ENCODE measurements at places on chromosomes 6 and 20.
A peak's percentile ranks its signal among the peaks of the same experiment; 100 is the strongest.

DNA sequence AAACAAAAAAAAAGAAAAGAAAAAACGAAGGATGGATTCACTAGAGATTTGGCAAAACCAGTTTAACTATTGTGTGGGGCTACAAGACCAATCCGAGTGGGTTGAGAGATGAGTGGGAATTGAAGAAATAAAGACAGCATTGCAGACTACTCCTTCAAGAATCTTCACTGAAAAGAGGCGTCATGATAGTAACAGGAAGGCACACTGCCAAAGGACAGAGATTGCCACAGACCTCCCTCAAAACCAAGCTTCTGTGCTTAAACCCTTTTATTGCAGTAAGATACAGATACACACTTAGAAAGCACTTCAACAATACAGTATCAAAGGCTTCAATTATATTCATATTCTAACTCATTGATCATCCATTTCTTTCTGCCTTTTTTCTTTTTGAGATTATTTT lies 103.9 kb downstream of the IPCEF1 start:
- DNase-seq = peak; percentile 18

GRCh38 chr20:41196653-41197225 lies 59.4 kb downstream of the PLCG1 start:
- DNase-seq = no peak

- DNase-seq = no peak
These were observed 634.5 kb downstream of the PHF3 start for GRCh38 chr6:64270083-64270482.

- DNase-seq = peak; percentile 72
These were observed 36.2 kb upstream of the DSP start for GRCh38 chr6:7505189-7505699.

DNA sequence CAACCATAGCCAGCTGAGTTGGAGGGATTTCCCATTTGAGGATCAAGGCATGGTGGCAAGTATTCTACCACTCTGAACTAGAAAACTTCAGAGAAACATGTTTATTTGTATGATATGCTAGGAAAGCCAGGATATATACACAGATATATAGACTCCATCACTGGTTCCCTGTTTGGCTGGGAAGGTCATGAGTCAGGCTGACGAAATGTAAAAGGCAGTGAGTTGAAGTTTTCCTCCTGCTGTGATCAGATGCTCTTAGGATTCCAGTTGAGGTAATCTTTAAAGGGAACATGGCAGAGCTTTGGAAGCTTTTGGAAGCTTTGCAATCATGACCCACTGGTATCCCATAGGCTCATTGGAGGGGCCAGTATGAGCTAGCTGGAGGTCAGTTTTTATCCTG lies 1369.1 kb downstream of the EPHA7 start:
- peak; percentile 5 for DNase-seq

DNA sequence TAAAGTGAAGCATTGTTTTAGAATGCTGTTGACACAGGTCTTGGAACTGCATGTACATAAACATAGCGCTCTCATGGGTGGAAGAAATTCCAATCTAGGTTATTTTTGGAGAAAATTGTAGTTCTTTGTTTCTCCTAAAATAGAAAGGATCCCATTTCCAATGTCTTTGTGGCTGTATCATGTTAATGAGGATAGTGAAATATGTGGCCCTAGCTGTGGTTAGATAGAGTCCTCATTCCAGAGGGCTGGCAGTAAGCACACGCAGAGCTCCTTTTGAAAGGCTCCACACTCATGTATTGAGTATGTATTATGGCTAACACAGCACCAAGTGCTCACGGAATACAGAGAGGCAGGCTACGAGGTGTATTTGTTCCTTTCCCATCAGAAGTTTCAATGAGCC lies 60.9 kb downstream of the SNRNP48 start:
- DNase-seq = no peak

- DNase-seq = peak; percentile 81
These were observed 364.1 kb downstream of the ARHGAP18 start for GRCh38 chr6:129345890-129346289.

DNA sequence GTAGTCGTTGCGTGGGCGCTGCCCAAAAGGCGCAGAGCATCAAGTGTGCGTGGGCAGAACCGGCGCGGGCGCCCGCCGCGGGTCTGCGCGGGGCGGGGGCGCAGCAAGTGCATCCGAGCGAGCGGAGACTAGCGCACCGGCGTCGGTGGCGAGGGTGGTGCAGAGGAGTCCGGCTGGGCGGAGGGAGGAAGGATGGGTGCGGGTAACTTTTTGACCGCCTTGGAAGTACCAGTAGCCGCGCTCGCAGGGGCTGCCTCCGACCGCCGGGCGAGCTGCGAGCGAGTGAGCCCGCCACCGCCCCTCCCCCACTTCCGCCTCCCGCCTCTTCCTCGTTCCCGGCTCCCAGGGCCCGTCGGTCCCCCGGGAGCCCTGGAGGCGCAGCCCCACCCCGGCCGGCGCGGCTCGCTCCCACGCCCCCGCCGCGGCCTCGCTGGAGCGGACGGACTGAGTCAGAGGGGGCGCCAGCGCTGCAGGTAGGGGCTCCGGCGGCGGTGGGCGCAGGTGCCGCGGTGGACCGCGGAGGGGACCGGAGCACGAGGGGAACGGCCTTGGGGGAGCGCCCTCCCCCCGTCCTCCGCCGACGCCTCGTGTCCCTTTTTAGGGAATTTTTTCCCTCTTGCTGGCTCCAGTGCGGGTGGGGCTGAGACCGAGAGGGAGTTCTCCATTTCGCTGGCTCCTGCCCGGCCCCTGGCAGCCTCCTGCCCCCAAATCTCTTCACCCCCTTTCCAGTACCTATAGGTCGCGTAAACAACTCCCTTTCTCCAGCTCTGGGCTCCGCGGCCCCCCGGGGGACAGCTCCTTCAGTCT lies 1.6 kb upstream of the DBNDD2 start:
- no peak for DNase-seq

DNA sequence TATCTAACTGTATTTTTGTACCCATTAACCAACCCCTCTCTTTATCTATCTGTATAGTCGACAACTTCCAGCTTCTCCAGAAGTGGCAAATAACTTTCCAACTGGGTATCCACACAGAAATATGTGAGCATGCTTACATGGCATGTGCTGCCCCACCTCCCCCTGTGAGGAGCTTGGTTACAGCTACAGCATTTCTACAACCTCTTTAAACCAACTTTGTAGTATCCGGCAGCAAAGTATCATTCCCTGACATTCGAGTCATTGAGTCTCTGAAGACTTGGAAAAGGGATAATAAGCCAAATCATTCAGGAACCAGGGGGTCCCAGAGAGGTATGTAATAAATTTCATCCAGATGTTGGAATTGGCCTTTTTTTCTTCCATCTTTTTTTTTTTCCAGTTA lies 48.2 kb upstream of the ASIP start:
- DNase-seq = no peak

- no peak for DNase-seq
These were observed 620.1 kb downstream of the HTR1B start for GRCh38 chr6:76843054-76843822.

- DNase-seq = no peak
These were observed 181.0 kb downstream of the JARID2 start for GRCh38 chr6:15426901-15427300.

DNA sequence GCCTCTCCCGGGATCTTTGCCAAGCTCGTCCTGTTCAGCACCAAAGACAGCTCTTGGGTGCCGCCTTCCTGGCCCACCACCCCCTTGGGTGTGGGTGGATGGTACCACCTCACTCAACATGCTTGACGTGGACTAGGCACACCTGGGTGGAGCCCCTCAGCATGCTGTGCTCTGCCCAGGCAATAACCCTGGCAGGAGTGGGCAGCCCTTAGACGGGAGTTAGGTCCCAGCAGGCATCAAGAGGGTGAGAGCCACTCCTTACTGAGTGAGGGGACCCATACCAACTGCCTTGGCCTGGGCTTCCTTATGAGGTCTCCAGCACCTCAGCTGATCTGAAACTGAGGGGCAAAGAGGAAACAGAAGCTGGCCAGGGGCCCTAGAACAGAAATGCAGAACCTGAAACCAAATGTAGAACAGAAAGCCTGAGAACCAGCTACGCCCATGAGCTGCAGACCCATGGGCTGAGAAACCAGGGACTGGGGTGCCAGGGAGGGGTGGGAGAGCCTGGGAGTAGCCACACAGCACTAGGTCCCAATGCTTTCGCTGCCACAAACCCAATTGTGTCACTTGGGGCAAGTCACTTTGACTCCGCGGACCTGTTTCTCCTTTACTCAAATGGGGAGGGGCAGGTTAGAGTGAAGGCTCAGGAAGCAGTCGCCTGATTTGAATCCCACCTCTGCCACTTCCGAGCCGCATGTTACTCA lies 2.0 kb downstream of the FGD2 start:
- no peak for DNase-seq

GRCh38 chr20:63748934-63749270 lies 9.3 kb downstream of the SLC2A4RG start:
- no peak for DNase-seq

- DNase-seq = no peak
These were observed 216.8 kb downstream of the GJA1 start for GRCh38 chr6:121652223-121652622.

DNA sequence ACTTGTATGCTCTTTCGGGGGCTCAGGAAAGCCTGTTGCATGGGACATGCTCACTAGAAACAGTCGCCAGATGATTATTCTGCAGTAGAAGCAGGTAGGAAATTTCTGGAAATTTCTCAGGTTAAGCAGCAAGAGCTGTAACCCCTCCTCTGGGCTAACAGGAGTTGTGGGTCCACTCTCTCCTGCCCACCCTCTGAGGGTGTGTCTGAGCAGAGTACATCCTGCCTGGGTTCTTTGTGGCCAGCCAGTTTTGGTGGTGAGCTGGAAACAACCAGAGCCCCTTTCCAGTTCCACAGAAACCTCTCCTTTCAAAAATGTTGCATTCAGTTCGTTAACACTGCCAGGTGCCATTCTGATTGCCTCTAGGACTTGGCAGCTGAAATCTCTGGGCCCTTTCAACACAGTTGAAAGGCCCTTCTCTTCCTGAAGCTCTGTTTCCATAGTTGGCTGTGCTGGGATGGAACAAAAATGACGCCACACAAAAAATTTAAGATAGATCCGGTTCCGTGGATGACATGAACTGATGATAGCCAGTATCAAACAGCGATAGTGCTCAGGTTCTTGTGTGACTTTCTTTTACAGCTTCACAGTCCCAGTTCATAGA lies 38.5 kb downstream of the PLCG1 start:
- no peak for DNase-seq

GRCh38 chr6:142746524-142746923 lies 198.5 kb downstream of the HIVEP2 start:
- DNase-seq = no peak

GRCh38 chr20:24764794-24765202 lies 184.3 kb upstream of the CST7 start:
- no peak for DNase-seq

DNA sequence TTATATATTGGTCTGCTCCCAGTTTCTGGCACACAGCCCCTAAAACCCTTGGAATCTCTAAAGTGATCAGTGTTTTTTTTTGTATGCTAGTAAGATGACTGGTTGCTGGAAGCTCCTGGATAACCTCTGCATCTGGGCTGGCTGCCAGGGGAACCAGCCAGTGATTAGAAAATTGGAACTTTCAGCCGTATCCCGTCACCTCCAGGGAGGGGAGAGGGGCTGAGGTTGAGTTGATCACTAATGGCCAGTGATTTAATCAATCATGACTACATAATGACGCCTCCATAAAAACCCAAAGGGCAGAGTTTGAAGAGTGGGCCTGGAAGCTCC lies 48.0 kb upstream of the NOP56 start:
- no peak for DNase-seq

DNA sequence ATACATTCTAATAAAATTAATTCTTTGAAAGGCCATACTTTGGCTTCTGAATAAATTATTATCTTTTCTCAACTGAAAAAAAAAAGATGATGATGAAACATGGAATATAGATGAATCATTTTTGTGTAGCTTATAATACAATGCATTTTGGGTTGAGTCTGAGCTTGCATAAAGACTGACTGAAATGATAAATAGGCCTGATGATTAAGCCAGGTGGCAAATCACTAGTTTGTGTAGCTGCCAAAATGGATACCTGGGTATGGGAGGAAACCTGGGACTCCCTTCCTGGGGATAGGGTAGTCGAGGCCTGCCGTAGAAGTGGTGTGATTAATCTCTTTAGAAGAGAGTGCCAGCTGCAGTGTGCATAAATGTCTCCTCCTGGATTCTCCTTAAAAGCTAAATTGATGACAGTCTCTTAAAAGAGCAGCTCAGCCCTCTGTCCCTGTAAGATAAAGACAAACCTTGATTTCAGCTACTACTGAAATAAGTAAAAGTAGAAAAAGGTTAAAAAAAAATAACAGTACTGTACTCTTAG lies 275.1 kb downstream of the GRIK2 start:
- DNase-seq = no peak

DNA sequence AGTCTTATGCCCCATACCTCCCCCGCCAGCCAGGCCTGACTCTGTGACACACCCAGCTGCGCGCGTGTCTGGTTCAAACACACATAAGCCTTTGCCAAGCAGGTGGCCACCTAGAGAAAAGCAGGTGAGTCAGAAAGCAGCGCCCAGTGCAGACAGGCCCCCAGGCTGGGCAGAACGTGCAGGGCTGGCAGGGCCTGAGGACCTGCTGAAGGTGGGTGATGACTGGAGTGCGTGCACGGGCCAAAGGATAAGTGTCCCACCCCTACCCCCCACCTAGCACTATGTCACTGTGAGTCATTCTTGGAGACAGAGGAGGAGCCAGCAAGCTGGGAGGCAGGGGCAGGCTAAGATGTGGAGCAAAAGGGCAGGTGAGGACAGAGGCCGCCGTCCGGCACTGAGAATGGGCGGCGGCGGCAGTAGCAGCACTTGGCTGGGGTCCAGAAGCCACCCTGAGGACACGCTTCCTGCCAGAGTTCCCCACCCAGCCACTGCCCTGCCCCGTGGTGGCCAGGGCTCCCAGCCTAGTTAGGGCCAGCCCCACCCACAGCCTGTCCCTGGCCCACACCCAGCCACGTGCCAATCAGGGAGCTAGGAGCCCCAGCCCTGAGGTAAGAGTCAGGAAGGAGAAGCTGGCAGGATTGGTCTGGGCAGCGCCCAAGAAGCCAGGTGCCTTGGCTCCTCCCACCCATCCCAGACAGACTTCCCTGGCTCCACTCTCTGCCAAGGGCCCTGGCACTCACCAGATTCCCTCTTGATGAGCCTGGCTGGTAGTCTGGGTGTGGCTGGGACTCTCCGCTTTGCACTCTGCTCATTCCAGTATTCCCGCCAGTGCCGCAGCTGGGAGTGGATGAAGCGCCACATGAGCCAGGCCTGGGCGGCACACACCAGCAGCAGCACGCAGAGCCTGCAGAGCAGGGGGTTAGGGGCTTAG lies 72.7 kb downstream of the TRAM2 start:
- DNase-seq = peak; percentile 76

GRCh38 chr20:41563087-41563486 lies 55.1 kb downstream of the CHD6 start:
- DNase-seq = peak; percentile 22

GRCh38 chr20:20782755-20783154 lies 70.3 kb upstream of the RALGAPA2 start:
- no peak for DNase-seq

- DNase-seq = no peak
These were observed 46.9 kb downstream of the CPXM1 start for GRCh38 chr20:2753461-2754040.

GRCh38 chr20:57708694-57709673 lies 831 bp downstream of the PMEPA1 start:
- DNase-seq = peak; percentile 27
